ENCODE measurements at places on chromosomes 12 and 14.
A peak's percentile ranks its signal among the peaks of the same experiment; 100 is the strongest.

DNA sequence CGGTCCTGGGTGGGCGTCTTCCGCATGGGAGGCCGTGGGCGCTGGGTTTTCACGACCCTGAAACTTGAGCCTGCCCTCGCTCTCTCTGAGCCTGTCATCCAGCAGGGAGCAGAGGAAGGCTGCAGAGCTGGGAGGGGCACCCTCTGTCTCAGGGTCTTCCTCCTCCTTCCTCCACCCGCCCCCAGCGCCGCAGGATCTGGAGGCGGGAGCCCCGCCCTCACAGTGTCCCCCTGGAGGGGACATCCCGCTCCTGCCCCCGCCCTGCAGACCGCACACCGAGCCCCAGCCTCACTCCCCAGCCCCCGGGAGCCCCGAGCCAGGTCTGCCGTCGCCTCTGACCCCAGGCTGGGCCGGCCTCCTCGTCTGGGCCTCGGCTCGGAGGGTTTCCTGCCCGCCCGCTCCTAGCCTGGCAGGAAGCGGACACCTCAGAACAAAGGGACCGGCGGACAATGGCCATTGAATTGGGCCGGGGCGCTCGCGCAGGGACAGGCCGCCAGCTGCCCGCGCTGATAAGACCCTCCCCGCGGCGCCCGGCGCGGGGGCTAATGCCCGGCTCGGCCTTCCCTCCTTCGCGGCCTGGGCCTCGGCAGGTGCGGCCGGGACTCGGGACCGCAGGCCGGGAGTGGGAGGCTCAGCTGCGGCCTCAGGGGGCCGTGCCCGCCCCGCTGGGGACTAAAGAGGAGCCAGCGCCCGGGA, 15.3 kb upstream of the NUDT14 start:
- no peak for DNase-seq

DNA sequence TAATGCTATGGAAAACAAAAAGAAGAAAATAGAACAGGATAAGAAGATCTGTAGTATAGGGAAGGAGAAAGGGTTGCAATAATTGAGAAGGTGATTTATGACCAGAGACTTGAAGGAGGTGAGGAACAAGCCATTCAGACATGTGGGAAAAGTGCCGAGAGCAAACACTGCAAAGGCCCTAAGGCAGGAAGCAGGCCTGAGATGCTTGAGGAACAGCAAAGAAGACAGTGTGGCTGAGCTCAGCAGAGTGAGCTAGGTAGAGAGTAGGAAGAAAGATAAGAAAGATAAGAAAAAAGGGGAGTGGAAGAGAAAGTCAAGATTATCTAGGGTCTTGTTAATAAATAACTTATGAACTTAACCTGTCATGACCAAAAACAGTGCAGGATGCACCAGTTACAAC, 671.8 kb downstream of the RPS29 start:
- no peak for DNase-seq

GRCh38 chr12:87812030-87812429, 217.2 kb downstream of the C12orf50 start:
- DNase-seq: no peak

DNA sequence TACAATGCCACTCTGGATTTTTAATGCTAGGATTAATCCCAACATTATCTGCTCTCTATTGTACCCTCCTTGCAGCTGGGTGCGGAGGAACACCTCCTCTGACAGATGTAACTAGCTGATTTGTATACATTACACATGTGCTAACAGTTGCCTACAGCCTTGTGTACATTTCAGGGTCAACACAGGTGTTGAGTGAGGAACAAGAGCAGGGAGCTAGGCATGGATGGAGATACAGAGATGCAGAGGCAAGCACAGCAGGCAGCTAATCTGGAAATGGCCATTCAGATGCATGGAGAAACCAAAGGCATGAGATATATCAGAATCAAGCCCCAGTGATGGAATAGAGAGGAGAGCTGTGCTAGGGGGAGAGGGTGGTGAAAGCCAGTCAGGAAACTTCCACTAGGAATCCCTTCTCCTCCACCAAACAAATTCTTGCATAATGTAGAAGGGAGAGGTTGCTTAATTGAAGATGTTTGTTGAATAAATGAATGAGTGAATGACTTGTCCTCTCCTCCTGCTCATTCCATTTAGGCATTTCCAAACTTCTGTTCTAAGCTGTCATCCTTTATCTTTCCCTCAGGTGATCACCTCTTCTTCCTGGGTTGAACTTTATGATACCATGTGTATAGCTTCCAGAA, 313.2 kb downstream of the ATP23 start:
- no peak for DNase-seq

DNA sequence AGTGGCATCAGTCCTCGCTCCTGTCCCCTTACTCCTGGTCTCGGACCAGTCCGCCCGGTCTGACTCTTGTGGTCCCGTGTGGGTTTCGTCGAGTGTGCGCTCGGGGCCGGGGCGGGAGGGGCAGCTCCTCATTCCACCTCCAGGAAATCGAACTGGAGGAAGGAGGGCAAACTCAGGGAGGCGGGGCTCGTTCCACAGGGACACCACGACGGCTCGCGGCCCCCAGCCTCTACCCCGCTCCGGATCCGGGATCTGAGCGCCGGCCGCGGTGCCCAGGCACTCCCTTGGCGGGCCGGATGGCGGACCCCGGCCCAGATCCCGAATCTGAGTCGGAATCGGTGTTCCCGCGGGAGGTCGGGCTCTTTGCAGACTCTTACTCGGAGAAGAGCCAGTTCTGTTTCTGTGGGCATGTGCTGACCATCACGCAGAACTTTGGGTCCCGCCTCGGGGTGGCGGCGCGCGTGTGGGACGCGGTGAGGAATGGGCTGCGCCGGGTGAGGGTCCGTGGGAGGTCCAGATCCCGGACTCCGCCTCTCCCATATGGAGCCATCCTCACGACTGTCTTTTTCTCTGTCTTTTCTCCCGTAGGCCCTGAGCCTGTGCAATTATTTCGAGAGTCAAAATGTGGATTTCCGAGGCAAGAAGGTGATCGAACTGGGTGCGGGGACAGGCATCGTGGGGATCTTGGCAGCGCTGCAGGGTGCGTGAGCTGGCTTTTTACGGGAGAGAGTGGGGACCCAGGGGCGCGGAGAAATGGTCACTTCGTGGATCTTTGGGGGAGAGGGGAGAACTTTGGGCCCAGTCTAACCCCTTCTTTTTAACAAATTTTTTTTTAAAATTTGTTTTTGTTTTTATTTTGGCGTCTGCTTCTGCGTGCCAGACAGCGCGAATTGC, at the start of gene EEF1AKMT3:
Gene EEF1AKMT3 (plus strand): TSS at position 186 of the 894 bp plus-strand sequence. CDS start 111 bp downstream, at position 297.
- DNase-seq: no peak

GRCh38 chr14:91228112-91229004, 16.1 kb downstream of the GPR68 start:
- DNase-seq: peak; percentile 88

DNA sequence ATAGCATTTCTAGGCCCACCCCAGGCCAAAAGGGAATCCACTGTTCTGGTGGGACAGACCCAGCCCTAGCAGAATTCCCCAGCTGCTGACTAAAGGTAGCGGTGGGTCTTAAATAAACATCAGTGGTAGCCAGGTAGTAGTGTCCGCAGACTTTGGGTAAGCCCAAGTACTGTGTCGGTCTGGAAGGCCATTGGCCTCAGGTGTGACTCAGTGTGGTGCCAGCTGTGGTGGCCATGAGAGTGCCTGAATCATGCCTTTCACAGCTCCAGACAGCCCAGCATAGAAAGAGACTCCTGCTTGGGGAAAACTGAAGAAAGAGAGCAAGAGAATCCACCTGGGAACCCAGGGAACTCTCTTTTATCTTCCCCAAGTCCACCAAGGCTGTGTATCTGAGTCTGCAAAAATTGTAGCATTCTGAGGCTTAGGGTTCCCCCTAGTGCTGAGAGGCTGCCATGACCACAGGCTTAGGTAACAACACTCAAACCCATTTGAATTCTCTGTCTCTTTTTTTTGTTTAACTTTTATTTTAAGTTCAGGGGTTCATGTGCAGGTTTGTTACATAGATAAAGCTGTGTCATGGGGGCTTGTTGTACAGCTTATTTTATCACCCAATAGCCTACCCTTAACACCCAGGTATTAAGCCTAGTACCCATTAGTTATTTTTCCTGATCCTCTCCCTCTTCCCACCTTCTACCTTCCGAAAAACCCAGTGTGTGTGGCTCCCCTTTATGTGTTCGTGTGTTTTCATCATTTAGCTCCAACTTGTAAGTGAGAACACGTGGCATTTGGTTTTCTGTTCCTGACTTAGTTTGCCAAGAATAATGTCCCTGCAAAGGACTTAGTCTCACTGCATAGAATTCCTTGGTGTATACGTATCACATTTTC, 16.7 kb upstream of the CD163L1 start:
- peak; percentile 68 for DNase-seq

DNA sequence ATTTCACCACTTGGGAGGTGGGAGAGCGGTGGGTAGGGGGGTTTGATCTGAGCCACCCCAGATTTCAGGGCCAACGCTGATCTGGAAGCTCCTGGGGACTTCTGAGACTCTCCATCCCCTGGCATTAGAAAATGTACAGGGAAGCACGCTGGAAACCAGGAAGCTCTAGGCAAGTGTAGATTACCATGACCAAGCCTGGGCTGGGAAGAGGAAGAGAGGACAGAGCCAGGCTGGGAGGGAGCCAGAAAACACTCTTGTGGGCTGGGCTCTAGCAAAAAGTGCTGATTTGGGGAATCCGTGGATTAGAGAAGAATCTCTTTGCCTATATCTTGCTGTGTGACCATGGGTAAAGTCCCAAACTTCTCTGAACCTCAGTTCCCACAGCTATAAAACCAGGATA, 236.7 kb downstream of the BCL11B start:
- DNase-seq: no peak

GRCh38 chr12:47824635-47825034, 4.9 kb upstream of the HDAC7 start:
- no peak for DNase-seq

- no peak for DNase-seq
Observed at GRCh38 chr12:27505109-27505508, 18.9 kb upstream of the PPFIBP1 start.
